SK-MEL-5 (cell line): ENCODE measurements at places on chromosomes 1 and 21. TPM values are rescaled to one million over a fixed set of nuclear protein-coding genes. Genes with fewer than 3 reads are reported as not detected.

MTARC2 gene
- 1.2 TPM in 2 replicates for total RNA-seq

DNA sequence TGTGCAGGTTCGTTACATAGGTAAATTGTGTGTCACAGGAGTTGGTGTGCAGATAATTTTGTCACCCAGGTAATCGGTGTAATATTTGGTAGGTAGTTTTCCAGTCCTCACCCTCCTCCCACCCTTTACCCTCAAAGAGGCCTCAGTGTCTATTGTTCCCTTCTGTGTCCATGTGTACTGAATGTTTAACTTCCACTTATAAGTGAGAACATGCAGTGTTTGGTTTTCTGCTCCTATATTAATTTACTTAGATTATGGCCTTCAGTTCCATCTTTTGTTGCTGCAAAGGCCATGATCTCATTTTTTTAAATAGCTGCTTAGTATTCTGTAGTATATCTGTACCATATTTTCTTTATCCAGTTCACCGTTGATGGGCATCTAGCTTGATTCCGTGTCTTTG is 87.3 kb downstream of the RPS6KC1 start:
- DNase-seq: no peak

SPRR2E gene
- total RNA-seq: not detected in 2 replicates

DNA sequence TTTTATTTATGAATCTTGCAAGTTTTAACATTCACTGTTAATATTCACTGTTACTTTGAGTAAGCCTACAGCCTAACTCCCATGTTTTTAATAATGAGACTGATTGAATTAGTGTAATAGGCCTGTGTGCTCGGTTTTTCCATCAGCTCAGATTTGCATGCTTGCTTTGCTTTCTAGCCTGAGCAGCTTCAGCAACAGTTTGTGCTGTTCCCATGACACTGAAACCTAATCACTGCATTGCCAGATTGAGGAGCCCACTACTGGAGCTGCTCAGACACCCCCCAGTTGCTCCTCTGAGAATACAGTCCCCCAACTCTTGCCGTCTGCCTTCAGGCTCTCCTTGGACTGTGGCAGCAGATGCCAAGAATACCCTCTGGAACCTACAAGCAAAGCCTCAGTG is 695.4 kb downstream of the BRINP3 start:
- no peak for DNase-seq

DNA sequence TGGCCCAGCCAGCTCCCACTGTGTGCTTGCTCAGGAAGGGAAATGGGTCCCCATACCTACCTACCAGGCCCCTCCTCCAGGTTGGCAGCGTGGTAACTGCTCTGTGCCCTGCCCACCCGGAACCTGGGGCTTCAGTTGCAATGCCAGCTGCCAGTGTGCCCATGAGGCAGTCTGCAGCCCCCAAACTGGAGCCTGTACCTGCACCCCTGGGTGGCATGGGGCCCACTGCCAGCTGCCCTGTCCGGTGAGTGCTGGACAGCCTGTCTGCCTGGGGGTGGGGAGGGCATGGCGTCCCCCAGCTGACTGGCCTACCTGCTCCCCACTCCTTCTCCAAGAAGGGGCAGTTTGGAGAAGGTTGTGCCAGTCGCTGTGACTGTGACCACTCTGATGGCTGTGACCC is 10.8 kb upstream of the LRRC71 start:
- DNase-seq: no peak

CCDC27 gene
- 0.05 TPM in 1 of 2 replicates, not detected in the other for total RNA-seq

DNA sequence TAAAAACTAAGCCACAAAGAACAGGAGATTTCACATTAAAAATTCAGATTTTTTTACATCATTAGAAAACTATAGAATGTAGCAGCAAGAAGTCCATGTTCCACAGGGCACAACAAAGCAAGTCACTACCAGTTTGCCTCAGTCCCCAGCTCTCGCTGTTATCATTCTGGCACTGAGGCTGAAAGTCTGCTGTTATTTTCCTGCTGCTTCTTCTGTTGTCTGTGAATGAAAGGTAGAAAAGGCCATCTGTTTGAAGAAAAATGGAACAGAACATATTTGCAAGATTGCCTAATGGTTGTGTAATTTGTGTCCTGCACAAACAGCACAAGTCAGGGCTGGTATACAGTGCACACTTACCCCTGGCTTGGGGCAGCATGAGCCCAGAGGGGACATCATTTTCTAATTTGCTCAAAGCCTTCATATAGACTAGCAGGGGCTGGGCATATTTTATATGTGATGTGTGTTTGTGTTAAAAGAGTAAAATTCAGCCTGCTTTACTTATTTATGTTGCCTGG is 105.6 kb upstream of the COG2 start:
- no peak for DNase-seq

- no peak for DNase-seq
Measured at GRCh38 chr1:20964540-20965484, 177.7 kb upstream of the HP1BP3 start.

- DNase-seq: no peak
Measured at GRCh38 chr1:10378081-10378841, 20.6 kb upstream of the PGD start.

DNA sequence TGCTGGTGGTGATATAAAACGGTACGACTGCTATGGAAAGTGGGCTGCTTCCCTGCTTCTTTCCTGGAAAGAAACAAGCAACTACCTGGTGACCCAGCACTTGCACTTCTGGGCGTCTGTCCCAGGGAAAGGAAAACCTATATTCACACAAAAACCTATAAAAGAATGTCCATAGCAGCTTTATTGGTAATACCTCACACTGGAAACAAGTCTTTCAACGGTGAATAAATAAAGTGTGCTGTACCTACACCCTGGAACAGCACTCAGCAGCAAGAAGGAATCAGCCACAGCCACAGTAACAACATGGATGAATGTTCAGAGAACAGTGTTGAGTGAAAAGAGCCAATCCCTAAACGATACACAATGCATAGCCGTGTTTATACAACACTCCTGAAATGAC is 19.9 kb downstream of the SLC19A1 start:
- no peak for DNase-seq

GRCh38 chr1:76269155-76269554 is 194.6 kb downstream of the ST6GALNAC3 start:
- DNase-seq: no peak

- no peak for DNase-seq
Measured at GRCh38 chr1:98045211-98045766, 124.5 kb upstream of the DPYD start.

FCRLA gene
- total RNA-seq: 359 and 397 TPM in 2 replicates

- DNase-seq: no peak
Measured at GRCh38 chr1:43387976-43388599, 1.5 kb downstream of the MED8 start.
